Activated CD4-positive, CD25-positive, alpha-beta regulatory T cell treated with anti-CD3 and anti-CD28 coated beads, Interleukin-2, amount 50 U/mL, for 16 hours (primary cell): ENCODE measurements at places on chromosomes 12 and 14.

DNA sequence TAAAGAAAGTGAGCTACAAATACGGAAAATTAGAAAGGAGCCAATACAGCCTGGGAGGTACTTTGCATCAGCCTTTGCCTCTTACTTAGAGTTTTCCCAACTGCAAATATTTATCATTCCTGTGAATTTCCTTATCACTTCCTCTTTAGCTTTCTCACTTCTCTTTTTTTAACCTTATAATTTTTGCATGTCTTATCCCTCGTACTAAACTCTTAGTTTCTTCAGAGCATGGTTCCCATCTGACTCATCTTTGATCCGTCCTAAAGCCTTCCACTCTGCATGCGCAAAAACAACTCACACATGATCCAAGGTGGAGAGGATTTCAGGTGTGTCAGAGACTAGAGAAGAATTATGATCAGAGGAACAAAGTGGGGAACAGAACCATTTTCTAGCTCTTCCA lies 9.6 kb upstream of the SNAPC1 start:
- DNase-seq: no peak

DNA sequence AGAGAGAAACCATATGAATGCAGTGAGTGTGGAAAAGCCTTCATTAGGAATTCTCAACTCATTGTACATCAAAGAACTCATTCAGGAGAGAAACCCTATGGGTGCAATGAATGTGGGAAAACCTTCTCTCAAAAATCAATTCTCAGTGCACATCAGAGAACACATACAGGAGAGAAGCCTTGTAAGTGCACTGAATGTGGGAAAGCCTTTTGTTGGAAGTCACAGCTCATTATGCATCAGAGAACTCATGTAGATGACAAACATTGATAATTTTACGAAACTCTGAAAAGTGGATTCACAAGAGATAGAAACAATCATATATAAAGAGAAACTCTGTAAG lies 22.9 kb downstream of the ZNF268 start:
- DNase-seq: no peak

DNA sequence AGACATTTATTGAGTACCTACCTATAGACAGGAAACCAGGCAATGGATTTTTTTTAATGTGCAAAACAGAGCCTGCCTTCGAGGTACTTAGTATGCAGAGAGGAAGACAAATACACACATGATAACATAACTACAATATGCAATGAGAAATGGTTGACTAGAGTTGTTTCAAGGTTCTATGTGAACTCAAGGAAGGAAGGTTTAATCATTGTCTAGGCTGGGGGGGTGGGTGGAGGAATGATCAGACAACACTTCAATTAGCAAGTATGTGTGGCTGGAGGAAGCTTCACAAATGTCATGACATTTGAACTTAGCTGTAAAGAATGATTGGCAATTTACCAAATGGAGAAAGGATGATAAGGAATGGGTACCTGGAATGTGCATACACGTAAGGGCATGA lies 985.3 kb downstream of the FLRT2 start:
- DNase-seq: no peak

- no peak for DNase-seq
These were observed 55.3 kb downstream of the DERA start for GRCh38 chr12:15966426-15966825.

DNA sequence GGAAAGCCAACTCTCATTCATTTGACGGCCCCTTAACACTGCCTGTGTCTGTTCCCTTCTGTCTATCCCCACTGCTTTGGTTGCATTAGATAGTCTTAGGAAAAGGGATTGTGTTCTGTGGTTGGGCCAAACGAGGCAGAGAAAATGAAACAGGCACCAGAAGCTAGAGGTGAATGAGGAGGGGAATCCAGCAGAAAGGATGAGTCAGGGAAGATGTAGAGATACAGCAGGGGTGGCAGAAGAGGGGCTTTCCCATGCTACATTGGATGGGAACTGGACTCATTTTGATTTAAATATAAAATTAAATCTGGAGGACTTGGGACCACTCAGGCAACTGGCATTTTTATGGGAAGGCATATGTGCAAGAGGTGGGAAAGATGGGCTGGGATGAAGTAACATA lies 43.3 kb downstream of the OTOGL start:
- no peak for DNase-seq

DNA sequence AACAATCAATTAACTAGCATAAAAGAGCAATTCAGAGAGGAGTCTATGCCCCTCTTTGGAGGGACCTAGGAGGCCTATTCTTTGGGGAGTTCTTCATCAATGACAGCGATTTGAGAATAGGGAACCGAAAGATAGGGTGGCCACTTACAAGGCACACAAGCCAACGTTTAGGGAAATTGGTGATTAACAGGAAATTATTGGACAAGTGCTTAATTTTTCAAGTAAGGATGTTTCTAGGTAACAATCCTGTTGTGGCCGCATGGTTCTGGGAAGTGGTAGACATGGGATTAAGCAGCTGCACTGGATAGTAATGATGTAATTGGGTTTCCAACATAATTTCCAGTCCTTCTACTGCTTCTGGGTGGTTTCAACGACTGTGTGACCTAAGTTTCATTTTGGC lies 83.2 kb downstream of the HMGA2 start:
- no peak for DNase-seq

DNA sequence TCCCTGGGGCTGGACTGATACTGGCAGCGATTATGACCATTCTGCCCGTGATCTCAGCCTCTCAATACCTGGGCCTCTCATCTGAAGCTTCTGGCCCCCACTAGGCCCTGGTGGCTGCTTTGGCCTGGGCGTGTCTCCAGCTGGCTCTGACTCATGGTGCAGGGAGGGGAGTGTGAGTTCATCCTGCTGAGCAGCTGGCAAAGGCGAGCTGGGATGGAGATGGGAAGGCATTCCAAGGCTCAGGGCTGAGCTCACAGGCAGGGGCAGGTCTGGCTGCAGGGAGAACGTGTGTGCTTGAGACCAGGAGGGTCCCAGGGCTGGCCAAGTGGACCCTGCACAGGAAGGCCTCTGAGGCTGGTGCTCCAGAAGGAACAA lies 221.8 kb downstream of the TMEM121 start:
- DNase-seq: no peak

DNA sequence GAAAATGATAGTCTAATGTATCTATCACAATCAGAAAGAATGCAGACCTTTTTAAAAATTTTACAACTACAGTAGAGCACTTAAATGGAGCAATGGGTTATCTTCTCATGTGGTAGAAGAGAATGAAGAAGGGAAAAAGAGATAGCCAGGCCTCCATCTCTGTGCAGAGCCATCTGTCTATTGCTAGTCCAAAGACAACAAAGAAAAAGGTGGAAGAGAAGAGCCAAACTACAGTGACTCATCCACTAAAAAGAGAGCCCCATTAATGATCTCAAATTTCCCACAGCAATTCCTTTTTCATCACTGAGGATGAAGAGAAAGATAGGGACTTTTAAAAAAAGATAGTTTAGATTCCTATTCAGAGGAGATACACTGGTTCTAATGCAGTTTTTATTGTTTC lies 232.9 kb downstream of the ATXN7L3B start:
- no peak for DNase-seq

- DNase-seq: no peak
These were observed 88.3 kb upstream of the ATP2B1 start for GRCh38 chr12:89796798-89797382.

GRCh38 chr14:61492474-61492873 lies 171.1 kb downstream of the PRKCH start:
- no peak for DNase-seq

GRCh38 chr14:56117765-56118610 lies at the start of gene PELI2:
Gene PELI2 (plus strand): TSS chr14:56118411. CDS start chr14:56118661, 250 bp downstream.
- DNase-seq: peak; percentile 46

- DNase-seq: no peak
These were observed 254.0 kb upstream of the USP15 start for GRCh38 chr12:62006076-62006732.

- DNase-seq: no peak
These were observed 274.3 kb downstream of the SYT1 start for GRCh38 chr12:79138872-79139271.

DNA sequence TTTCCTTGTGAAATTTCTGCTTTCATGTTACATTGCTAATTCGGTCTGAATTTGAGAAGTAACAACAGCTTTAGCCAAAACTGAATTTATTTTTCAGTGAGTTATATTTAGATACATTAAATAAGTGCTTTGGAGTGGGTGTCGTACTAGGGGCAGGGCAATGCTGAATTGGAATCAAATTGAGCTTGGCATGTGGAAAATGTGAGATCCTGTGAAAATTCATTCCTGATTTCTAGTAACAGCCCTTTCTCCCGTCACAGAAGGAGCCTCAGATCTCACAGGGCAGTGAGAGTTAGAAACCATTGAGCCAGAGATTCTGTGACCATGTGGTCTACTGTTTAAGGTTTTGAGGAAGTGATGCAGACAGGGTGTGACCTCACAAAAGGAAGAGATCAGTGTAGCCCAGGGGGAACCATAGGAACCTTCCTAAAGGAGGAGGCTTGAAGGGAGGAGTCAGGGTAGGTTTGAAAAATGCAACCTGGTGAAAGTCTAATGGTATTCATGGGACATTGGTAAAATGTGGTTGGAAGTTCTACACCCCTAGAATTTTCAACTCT lies 1136.8 kb downstream of the AACS start:
- no peak for DNase-seq

DNA sequence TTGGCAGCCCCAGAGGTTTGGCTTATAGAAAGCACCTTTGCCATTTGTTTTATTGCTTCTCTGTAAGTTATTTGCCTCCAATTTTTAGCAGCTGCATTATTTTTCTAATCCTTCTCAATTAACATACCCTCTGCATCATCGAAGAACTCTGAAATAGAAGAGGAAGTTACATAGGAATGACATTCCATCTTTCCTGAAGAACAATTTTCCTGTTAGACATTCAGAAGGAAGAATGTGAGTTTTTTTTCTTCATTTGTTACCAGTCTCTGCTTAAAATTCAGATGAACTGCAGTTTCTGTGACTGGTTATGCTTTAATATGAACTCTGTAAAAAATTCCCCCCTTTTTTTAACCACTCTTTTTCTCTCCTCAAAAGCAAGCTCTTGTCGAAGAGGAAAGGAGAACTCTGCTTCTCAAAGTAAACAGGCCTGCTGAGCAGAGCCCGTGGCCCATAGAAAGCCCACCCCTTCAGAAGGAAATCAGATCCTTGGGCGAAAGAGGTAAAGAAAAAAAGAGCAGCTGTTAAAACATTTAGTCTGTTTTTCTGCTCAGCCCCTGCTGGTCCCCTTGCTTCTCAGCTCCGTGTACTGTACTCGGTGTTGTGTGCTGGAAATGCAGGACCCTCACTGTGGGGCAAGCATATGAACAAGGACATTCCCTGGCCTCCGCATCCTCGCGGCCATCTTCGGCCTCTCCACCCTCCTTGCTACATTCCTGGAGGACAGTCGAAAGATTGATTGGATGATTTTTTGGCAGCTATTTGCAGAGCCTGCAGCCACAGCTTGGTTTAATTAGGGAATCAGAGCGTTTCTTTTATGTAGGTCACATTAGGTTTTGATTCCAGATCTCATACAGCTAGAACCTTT lies 164.4 kb upstream of the LRIG3 start:
- DNase-seq: no peak

GRCh38 chr12:7295529-7295928 lies 8.3 kb upstream of the ACSM4 start:
- no peak for DNase-seq

GRCh38 chr12:106138357-106138632 lies 459 bp downstream of the NUAK1 start:
- no peak for DNase-seq

- DNase-seq: no peak
These were observed 412.8 kb upstream of the TBX3 start for GRCh38 chr12:115096588-115097397.

DNA sequence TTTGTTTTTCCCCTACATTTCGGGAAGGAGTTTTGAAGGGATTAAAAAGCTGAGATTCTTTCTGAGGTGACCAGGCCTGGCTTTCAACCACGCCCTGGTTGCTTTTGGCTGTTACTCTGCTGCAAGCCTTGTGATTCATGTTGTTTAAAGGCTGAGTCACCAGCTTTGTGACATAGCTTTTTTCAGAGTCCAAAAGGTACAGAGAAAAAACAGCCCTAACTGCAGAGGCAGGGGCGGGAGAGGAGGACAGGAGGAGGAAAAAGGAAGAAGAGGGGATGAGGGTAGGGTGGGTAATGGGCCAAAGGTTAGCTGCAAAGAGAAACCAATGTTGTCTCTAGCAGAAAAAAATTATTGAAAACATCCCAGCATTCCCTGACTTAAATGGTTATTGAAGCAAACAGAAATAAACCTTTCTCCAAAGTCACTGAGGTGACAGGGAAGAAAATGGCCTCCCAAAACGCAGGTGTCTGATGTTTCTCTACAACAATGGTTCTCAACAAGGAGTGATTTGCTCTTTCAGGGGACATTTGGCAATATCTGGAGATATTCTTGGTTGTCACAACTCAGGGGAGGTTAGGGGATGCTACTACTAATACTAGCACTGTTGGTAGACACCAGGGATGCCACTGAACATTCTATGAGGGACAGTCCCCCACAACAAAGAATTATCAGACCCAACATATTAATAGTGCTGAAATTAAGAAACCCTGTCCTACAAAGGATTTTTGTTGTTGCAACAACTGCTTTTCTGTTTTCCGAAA lies 2.1 kb upstream of the UBC start:
- no peak for DNase-seq

GRCh38 chr12:68972595-68972994 lies 39.6 kb upstream of the CPM start:
- no peak for DNase-seq

GRCh38 chr12:91388573-91388972 lies 206.0 kb upstream of the DCN start:
- DNase-seq: no peak

DNA sequence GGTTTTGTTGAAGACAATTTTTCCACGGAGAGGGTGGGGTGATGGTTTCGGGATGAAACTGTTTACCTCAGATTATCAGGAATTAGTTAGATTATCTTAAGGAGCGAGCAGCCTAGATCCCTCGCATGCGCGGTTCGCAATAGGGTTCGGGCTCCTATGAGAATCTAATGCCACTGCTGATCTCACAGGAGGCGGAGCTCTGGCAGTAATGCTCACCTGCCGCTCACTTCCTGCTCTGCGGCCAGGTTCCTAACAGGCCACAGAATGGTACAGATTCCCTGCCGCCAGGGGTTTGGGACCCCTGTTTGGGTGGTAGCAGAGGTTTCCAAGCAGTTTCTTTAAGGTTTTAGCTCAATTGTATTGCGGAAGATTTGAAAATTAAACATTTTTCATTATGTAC lies 439.8 kb upstream of the OR4E1 start:
- no peak for DNase-seq

- no peak for DNase-seq
These were observed 132.2 kb upstream of the NUDT4 start for GRCh38 chr12:93245543-93245942.

GRCh38 chr14:59482541-59483331 lies 1.5 kb downstream of the L3HYPDH start:
- DNase-seq: no peak

GRCh38 chr12:120065472-120065871 lies 51.1 kb downstream of the RAB35 start:
- no peak for DNase-seq

- DNase-seq: no peak
These were observed 18.1 kb downstream of the RFC5 start for GRCh38 chr12:118034429-118035189.

- no peak for DNase-seq
These were observed 104.8 kb downstream of the VRK1 start for GRCh38 chr14:96902004-96902403.
